Thymus (tissue), 14 donors: ENCODE measurements at places on chromosomes 2 and 18. TPM values are rescaled to one million over a fixed set of nuclear protein-coding genes. Genes with fewer than 3 reads are reported as not detected.

DNA sequence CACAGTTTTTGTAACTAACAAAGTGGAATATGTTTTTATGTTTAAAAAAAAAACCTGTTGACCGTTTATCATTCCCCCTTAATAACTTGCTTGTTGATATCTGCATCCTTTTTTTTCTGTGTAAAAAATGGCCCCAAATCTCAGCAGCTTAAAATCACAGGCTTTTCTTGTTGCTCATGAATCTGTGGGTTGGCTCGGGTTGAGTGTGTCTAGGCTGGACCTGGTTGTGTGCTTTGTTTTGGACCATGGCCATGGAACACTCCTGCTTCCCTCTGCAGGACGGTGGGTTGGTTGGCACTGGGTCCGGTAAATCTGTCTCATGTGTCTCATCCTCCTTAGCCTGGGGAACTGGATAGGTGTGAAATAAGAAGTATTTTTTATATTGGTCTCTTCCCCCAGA lies 139.0 kb upstream of the LINC00305 start:
- no peak overlapping the region for H3K27ac ChIP-seq
- no peaks in the 10 kb centered on the region for H3K36me3 ChIP-seq
- no peaks in the 10 kb centered on the region for H3K4me1 ChIP-seq
- H3K27me3 ChIP-seq = no peaks in the 10 kb centered on the region
- H3K4me3 ChIP-seq = no peak overlapping the region

Gene GPBAR1
- total RNA-seq = 0.28 TPM

GRCh38 chr2:74851191-74851566 lies 17.3 kb downstream of the HK2 start:
- peaks cover 20% of the 10 kb centered on the region for H3K36me3 ChIP-seq
- no peak overlapping the region for H3K27ac ChIP-seq
- no peaks in the 10 kb centered on the region for H3K27me3 ChIP-seq
- no peak for DNase-seq
- peaks cover 17% of the 10 kb centered on the region for H3K4me1 ChIP-seq

Gene C2orf80
- total RNA-seq = not detected

- H3K27ac ChIP-seq = no peak overlapping the region
- H3K4me1 ChIP-seq = peaks cover 2% of the 10 kb centered on the region
- no peak overlapping the region for H3K4me3 ChIP-seq
- no peak for DNase-seq
Observed at GRCh38 chr2:233838726-233839446, 15.4 kb downstream of the HJURP start.

Gene RAB6D
- total RNA-seq = 0.28 TPM

GRCh38 chr2:207341112-207341750 lies 175.5 kb upstream of the KLF7 start:
- H3K27me3 ChIP-seq = no peaks in the 10 kb centered on the region
- H3K27ac ChIP-seq = no peak overlapping the region
- H3K4me1 ChIP-seq = no peaks in the 10 kb centered on the region
- H3K4me3 ChIP-seq = no peak overlapping the region
- no peaks in the 10 kb centered on the region for H3K36me3 ChIP-seq

DNA sequence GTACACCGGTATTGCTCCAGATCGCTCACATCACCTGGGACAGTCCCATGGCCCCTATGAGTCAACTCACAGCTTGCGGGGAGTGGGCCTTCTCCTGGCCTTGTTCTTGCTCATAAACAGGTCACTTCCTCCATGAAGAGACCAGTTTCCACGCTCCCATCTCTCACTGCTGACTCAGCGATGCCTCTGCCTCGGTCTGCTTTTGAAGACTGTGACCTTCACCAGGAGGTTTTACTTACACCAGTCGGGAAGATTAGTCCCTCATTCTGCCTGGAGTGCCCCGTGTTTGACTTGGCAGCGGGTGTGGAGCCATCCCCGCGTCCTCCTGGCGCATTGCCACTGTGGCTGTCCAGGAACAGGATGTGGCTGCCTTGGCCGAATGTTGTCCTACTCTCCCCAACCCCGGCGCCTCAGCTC lies 159.8 kb downstream of the RHBDD1 start:
- DNase-seq = no peak
- H3K36me3 ChIP-seq = peaks cover 24% of the 10 kb centered on the region
- H3K4me1 ChIP-seq = no peaks in the 10 kb centered on the region
- H3K4me3 ChIP-seq = no peak overlapping the region
- H3K27me3 ChIP-seq = no peaks in the 10 kb centered on the region

DNA sequence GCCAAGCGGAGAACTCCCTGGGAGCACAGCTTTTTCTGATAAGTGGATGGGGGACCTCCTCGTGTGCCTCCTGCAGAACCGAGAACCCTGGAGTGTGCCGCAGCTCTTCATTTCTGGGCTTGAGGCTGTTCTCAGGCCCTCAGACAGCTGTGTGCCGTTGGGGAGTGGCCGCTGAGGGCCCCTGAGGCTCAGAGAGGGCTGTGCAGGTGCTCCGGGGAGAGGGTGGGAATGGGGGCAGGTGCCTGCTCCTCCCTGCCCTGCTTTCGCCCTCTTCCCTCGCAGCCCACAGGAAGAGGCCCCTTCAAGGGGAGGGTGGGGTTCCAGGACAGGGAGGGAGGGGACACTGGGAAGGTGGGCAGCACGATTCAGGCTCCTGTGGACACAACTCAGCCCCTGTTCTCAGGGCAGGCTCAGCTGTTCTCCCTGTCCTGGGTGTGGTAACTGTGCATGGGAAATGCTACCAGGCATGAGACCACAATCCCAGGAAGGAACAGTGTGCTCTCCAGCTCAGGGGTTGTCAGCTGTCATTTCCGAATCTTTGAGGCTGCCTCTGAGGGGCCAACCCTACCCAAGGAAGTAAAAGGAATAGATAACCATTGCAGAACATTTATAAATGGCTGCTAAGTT lies 11.3 kb downstream of the LCT start:
- H3K36me3 ChIP-seq = peaks cover 52% of the 10 kb centered on the region
- peak overlapping the region; percentile 38 for H3K4me3 ChIP-seq
- peak overlapping the region; percentile 67 for H3K27ac ChIP-seq
- no peaks in the 10 kb centered on the region for H3K27me3 ChIP-seq

DNA sequence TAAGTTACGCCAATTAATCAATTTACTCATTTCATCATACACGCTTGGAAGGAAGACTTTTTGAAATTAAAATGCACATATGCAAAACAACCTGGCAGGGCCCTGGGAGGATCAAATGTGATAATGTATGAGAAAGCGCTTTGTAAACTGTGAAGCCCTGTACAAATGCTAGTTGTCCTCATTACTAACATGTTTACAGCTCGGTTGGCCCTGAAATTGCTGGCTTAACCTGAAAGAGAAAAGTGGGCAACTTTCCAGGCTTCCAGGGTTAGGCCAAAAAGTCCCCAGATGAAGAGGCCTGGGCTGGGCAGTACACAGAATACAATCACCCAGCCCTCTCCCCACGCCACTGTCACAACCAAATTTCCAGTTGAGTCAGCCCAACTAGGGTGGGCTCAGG lies 60.2 kb downstream of the DNMT3A start:
- H3K4me3 ChIP-seq = no peak overlapping the region
- DNase-seq = no peak
- peaks cover 20% of the 10 kb centered on the region for H3K4me1 ChIP-seq
- H3K27ac ChIP-seq = no peak overlapping the region

GRCh38 chr18:48023334-48024008 lies 93.0 kb upstream of the SMAD2 start:
- H3K27ac ChIP-seq = no peak overlapping the region
- H3K4me1 ChIP-seq = peaks cover 7% of the 10 kb centered on the region
- no peaks in the 10 kb centered on the region for H3K36me3 ChIP-seq
- no peak for DNase-seq
- H3K4me3 ChIP-seq = no peak overlapping the region
- no peaks in the 10 kb centered on the region for H3K27me3 ChIP-seq

DNA sequence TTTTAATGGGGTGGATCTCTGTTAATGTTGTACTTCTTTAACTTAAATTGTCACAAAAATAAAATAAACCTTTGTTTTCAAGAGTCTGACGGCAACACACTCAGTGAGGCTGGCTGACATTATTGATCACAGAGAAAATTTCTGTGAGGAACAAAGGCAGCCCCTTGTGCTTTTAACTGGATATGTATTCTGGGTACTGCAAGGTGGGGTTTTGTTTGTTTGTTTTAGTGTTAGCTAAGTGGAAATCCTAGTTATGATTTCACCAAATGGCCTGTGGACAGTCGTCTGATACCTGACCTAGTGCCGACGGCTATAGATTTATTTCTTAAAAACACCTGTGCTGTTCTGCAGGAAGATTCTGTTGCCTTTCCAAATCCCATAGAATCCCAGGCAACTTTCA lies 1329.5 kb upstream of the ZEB2 start:
- H3K4me1 ChIP-seq = no peaks in the 10 kb centered on the region
- no peak overlapping the region for H3K4me3 ChIP-seq
- no peaks in the 10 kb centered on the region for H3K36me3 ChIP-seq
- no peak overlapping the region for H3K27ac ChIP-seq
- H3K27me3 ChIP-seq = no peaks in the 10 kb centered on the region

- H3K4me3 ChIP-seq = no peak overlapping the region
- DNase-seq = no peak
- no peaks in the 10 kb centered on the region for H3K27me3 ChIP-seq
- H3K27ac ChIP-seq = no peak overlapping the region
- no peaks in the 10 kb centered on the region for H3K36me3 ChIP-seq
Observed at GRCh38 chr2:134225841-134226240, 28.0 kb upstream of the MGAT5 start.

Gene DNAH6
- total RNA-seq = 0.66 TPM

GRCh38 chr2:216486708-216487107 lies 11.9 kb upstream of the RPL37A start:
- H3K36me3 ChIP-seq = peaks cover 10% of the 10 kb centered on the region
- H3K4me1 ChIP-seq = no peaks in the 10 kb centered on the region
- no peak overlapping the region for H3K27ac ChIP-seq
- H3K4me3 ChIP-seq = no peak overlapping the region
- DNase-seq = no peak

Gene KLHL41
- 5.2 TPM for total RNA-seq

GRCh38 chr2:20218331-20219320 lies 6.3 kb downstream of the SDC1 start:
- no peaks in the 10 kb centered on the region for H3K36me3 ChIP-seq
- no peak for DNase-seq
- H3K27me3 ChIP-seq = peaks cover 41% of the 10 kb centered on the region
- H3K4me3 ChIP-seq = no peak overlapping the region
- H3K4me1 ChIP-seq = peaks cover 18% of the 10 kb centered on the region

Gene CYP27C1
- 0.05 TPM for total RNA-seq

GRCh38 chr18:41370740-41371139 lies 584.3 kb upstream of the PIK3C3 start:
- H3K4me3 ChIP-seq = no peak overlapping the region
- no peaks in the 10 kb centered on the region for H3K36me3 ChIP-seq
- DNase-seq = no peak
- H3K27me3 ChIP-seq = no peaks in the 10 kb centered on the region

DNA sequence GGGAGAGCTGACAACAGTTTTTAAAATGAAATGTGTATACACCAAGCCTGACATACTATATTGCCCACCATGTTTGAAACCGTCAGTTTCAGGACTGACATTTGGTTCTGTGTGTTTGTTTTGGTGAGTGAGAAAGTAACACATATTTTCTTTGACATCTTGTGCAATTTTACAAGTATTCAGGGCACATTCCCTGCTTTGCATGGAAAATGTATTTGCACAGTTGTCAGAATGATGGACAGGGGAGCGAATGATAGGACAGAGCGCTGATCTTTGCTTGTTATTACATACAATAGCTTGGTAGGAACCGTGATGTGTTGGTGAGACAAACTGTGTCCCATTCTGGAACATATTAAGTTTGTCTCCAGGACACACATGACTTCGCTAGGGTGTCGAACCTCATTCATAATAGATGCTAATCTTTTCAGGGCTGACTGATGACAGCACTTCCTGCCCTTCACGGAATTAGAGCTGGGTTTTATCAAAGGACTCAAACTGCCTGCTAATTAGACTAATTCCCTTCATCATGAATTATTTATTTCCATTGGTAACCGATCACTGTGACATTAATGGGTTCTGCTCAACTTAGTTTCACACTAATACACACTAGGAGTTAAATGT lies 158.5 kb downstream of the CDCA7 start:
- H3K36me3 ChIP-seq = no peaks in the 10 kb centered on the region
- no peaks in the 10 kb centered on the region for H3K27me3 ChIP-seq
- no peak overlapping the region for H3K4me3 ChIP-seq
- H3K4me1 ChIP-seq = no peaks in the 10 kb centered on the region

GRCh38 chr2:5328826-5329225 lies 363.4 kb upstream of the SOX11 start:
- no peak overlapping the region for H3K4me3 ChIP-seq
- DNase-seq = no peak
- no peaks in the 10 kb centered on the region for H3K4me1 ChIP-seq

DNA sequence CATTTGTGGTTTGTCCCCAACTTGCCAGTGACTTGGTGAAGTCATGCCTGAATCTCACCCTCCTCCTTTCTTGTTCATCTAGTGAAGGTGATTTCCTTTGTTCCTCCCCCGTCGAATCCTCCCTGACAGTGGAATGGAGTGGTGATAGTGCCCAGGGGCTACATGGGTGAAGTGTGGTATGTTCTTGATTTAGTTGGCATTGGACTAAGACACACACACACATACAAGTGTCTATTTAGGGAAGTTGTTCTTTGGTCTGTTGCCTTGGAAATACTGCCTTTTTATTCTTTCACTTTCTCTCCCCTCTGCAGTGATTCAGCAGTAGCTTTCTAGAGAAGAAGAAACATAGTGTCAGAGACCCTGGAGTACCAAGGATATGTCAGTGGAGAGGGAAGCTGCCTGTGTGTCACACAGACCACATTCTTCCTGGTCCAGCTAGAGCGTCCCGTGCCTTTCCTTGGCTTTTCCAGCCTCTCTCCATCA lies 10.9 kb downstream of the INPP4A start:
- H3K27me3 ChIP-seq = no peaks in the 10 kb centered on the region
- no peak overlapping the region for H3K4me3 ChIP-seq
- H3K4me1 ChIP-seq = peaks cover 86% of the 10 kb centered on the region
- peaks cover 14% of the 10 kb centered on the region for H3K36me3 ChIP-seq
- no peak for DNase-seq

Gene TNFRSF11A
- 5.4 TPM for total RNA-seq

GRCh38 chr2:43049836-43050801 lies 176.3 kb downstream of the ZFP36L2 start:
- no peaks in the 10 kb centered on the region for H3K36me3 ChIP-seq
- peaks cover 40% of the 10 kb centered on the region for H3K4me1 ChIP-seq
- H3K27me3 ChIP-seq = no peaks in the 10 kb centered on the region
- no peak for DNase-seq
- no peak overlapping the region for H3K4me3 ChIP-seq
- H3K27ac ChIP-seq = peak overlapping the region; percentile 86

DNA sequence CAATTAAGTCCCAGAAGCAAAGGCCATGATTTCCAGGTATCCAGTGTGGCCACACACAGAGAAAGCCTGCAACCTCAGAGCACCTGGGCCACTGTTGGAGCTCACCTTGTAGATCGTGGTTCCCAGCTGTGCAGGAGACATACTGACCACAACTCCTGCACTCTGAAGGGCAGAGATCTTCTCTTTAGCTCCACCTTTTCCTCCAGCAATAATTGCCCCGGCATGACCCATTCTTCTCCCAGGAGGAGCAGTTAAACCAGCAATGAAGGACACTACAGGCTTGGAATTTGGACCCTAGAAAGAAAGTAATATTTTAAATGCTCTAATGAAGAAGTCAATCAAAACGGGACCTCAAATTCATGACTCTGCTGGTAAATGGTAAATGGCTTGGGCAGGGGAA lies 33.8 kb downstream of the SUCLG1 start:
- H3K27me3 ChIP-seq = no peaks in the 10 kb centered on the region
- DNase-seq = no peak
- H3K4me3 ChIP-seq = no peak overlapping the region
- H3K36me3 ChIP-seq = peaks cover 23% of the 10 kb centered on the region
- H3K27ac ChIP-seq = no peak overlapping the region

GRCh38 chr18:68564961-68565360 lies 149.9 kb downstream of the TMX3 start:
- no peak overlapping the region for H3K4me3 ChIP-seq
- no peaks in the 10 kb centered on the region for H3K36me3 ChIP-seq
- no peaks in the 10 kb centered on the region for H3K4me1 ChIP-seq
- no peaks in the 10 kb centered on the region for H3K27me3 ChIP-seq
- H3K27ac ChIP-seq = no peak overlapping the region
